ENCODE measurements at places on chromosomes 11 and 22. TPM values are rescaled to one million over a fixed set of nuclear protein-coding genes. Genes with fewer than 3 reads are reported as not detected.

DNA sequence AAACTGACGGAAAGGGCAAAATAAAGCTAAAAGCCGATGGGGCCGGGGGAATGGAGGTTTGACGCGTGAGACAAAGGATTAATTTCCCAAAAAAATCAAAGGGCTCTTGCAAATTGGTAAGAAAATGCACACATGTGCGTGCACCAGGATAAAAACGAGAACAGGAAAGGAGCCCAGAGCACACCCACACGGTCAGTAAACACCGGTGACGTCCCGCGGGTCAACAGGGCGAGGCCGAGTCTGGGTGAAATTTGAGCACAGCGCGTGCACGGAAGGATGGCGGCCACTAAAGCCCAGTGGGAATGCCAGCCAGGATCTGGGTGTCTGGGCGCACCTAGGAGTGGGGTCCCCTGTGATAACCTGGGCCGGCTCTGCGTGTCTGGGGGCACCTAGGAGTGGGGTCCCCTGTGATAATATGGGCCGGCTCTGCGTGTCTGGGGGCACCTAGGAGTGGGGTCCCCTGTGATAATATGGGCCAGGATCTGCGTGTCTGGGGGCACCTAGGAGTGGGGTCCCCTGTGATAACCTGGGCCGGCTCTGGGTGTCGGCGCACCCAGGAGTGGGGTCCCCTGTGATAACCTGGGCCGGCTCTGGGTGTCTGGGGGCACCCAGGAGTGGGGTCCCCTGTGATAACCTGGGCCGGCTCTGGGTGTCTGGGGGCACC lies 44.4 kb downstream of the BRSK2 start:
- no peaks in the 10 kb centered on the region for H3K27me3 ChIP-seq
- H3K4me3 ChIP-seq, result no peak overlapping the region
- DNase-seq, result no peak
- no peak overlapping the region for H3K27ac ChIP-seq

- H3K4me3 ChIP-seq, result peak overlapping the region; percentile 63
- peaks cover 19% of the 10 kb centered on the region for H3K4me1 ChIP-seq
- no peaks in the 10 kb centered on the region for H3K27me3 ChIP-seq
- H3K36me3 ChIP-seq, result no peaks in the 10 kb centered on the region
Observed at GRCh38 chr11:849104-849824, 6.6 kb downstream of the TSPAN4 start.

DNA sequence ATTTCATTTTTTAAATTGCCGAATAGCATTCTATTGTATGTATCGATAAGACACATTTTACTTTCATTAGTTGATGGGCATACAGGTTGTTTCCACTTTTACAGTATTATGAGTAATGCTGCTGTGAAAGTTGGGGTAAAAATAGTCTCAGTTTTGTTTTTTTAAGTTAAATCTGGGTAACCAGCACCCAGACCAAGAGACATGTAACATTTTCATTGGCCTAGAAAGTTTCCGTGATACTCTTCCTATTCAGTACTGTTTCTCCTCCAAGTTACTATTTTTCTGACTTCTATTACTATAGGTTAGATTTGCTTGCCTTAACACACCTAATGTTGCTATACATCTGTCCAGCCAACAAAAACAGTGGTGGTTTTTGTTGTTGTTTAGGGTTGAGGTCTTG lies 12.3 kb downstream of the IPO7 start:
- peaks cover 36% of the 10 kb centered on the region for H3K4me1 ChIP-seq
- H3K36me3 ChIP-seq, result peaks cover 15% of the 10 kb centered on the region
- H3K4me3 ChIP-seq, result no peak overlapping the region
- DNase-seq, result no peak
- peak overlapping the region; percentile 76 for H3K27ac ChIP-seq

GRCh38 chr11:18394928-18395734 lies 768 bp downstream of the LDHA start:
- H3K4me1 ChIP-seq, result peaks cover 25% of the 10 kb centered on the region
- peaks cover 9% of the 10 kb centered on the region for H3K27me3 ChIP-seq
- H3K4me3 ChIP-seq, result peak overlapping the region; percentile 98
- no peak for DNase-seq
- H3K36me3 ChIP-seq, result peaks cover 42% of the 10 kb centered on the region

DNA sequence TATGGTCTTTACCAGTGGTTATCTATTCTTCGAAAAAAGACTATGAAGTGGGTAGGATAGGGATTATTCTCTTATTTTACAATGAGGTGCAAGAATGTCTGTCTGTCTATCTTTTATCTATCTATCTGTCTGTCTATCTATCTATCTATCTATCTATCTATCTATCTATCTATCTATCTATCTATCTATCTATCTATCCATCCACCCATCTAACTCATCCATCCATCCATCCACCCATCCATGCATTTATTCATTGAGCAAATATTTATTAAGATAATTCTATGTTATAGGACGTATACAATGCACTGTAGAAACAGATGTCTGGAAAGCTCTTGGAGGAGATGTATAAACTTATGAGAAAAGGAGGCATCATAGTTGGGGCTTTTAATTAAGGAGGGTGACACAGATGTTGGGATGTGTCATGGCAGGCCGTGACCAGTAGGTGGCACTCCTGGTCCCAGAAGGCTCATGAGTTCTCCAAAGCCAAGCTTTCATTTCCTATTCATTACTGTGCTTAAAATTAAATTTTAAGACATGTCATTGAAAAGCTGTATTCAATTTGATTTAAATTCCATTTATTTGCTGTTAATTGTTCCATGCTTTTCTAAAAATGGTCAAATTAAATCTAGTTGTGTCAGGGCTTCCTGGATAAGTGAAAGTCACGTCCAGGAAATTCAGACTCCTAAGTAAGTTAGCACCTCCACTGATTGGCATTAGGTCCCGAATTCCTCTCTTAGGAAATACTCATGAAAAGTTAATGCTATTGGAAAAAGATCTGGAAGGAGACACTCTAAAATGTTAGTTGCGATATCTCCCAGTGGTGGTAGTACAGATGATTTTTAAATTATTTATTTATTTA lies 19.0 kb upstream of the E2F8 start:
- H3K27me3 ChIP-seq, result no peaks in the 10 kb centered on the region
- peaks cover 21% of the 10 kb centered on the region for H3K4me1 ChIP-seq
- DNase-seq, result peak; percentile 76
- 0 out of 2 replicates have a peak, but pooled peaks cover 4% of the 10 kb centered on the region for H3K36me3 ChIP-seq

GRCh38 chr22:42805016-42805997 lies 51.8 kb downstream of the ARFGAP3 start:
- H3K4me1 ChIP-seq, result peaks cover 20% of the 10 kb centered on the region
- H3K36me3 ChIP-seq, result peaks cover 7% of the 10 kb centered on the region
- no peak for DNase-seq
- H3K27ac ChIP-seq, result peak overlapping the region; percentile 75

GRCh38 chr11:13841393-13841792 lies 121.1 kb upstream of the SPON1 start:
- DNase-seq, result no peak
- H3K27me3 ChIP-seq, result no peaks in the 10 kb centered on the region
- H3K27ac ChIP-seq, result no peak overlapping the region
- no peaks in the 10 kb centered on the region for H3K36me3 ChIP-seq
- peaks cover 4% of the 10 kb centered on the region for H3K4me1 ChIP-seq
- H3K4me3 ChIP-seq, result no peak overlapping the region

DNA sequence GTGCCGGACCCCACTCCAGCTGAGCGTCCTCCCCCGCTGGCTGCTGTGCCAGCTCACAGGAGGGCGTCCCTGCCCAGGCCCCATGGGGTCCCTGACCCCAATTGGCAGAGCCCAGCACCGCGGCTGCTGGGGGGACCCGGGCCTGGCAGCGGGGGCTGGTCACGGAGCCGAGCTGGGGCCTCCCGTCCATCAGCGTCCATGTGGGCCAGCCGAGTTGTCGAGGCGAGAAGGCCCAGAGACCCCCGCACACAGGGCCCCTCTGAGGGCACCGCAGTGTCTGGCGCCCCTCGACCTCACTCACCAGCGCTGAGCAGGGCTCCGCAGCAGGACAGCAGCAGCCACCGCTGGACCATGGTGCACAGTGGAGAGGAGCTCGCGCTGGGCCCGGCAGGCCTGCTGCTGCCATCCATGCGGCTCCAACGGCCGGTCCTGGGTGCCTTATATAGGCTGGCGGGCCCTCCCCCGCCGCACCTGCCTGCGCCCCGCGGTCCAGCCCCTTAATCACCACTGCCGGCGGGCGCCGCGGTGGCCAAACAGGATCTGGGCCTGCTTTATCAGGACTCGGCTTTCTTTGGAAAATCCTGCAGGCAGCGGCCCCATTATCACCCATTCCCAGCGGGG lies at the start of gene MUC6:
Gene MUC6 (minus strand): TSS at position 416 of the 621 bp plus-strand sequence. CDS start 63 bp downstream, at position 353.
- no peak for DNase-seq
- H3K27me3 ChIP-seq, result no peaks in the 10 kb centered on the region
- H3K4me1 ChIP-seq, result no peaks in the 10 kb centered on the region

The TTC12 gene
- 10.9 TPM for total RNA-seq

The SLC1A2 gene
- 1.2 TPM for total RNA-seq

The ZNF202 gene
- 33.3 TPM for total RNA-seq

The C11orf65 gene
- 1.1 TPM for total RNA-seq

The GPR83 gene
- 0.48 TPM for total RNA-seq

The CSRP3 gene
- total RNA-seq, result not detected

The FKBP2 gene
- 61.7 TPM for total RNA-seq

All from WTC11 (cell line).